CD4-positive, alpha-beta T cell treated with Interleukin-2 at 100 ng/mL for 4 hours (primary cell): ENCODE measurements at places on chromosomes 5 and 9.

GRCh38 chr9:75930730-75931321 lies 40.4 kb downstream of the PCSK5 start:
- no peak for DNase-seq

GRCh38 chr5:10021248-10021647 lies 228.4 kb downstream of the ATPSCKMT start:
- no peak for DNase-seq

GRCh38 chr5:76735762-76736545 lies 20.0 kb downstream of the F2R start:
- DNase-seq, result no peak

- DNase-seq, result no peak
Observed at GRCh38 chr5:41368158-41368557, 142.2 kb downstream of the PLCXD3 start.

DNA sequence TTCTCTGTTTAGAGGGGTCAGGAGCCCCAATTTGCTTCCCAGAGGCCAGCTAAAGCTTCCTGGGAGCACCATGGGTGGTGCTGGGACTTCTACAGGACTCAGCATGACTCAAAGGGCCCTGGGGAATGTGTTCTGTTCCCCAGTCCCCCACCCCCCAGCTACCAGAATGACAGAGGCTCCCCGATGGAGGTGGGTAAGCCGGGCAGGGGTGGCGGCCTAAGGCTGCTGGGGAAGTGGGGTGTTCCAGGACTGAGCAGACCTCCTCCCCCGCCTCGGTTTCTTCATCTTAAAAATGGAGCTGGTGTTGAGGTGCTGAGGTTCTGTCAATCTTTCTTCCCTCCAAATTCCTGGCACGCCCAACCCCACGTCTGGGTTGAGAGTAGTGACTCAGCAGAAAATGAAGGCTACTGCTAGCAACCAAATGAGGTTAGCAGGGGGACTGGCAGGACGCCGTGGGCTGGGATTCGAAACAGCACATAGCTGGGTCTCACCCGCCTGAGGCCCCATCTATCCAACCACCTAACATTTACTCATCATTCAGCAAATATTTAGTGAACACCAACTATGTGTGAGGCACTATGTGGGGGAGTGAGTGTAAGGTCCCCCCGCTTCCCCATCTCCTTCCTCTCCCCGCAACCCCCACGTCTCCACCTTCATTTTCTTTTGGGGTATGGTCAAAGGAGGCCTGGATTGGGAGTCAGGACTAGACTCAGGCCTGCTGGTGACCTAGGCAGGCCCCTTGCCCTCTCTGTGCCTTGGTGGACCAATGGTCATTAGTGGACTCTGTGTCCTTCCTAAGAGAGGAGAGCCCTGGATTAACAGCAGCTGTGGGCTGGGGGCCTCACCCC lies 50.2 kb downstream of the C9orf50 start:
- no peak for DNase-seq

GRCh38 chr9:16413509-16414016 lies 456.9 kb downstream of the BNC2 start:
- no peak for DNase-seq

- peak; percentile 78 for DNase-seq
Observed at GRCh38 chr5:56951946-56952691, at the start of gene MIER3. Gene MIER3 (minus strand): TSS chr5:56952123. CDS start chr5:56952102, 21 bp downstream.

GRCh38 chr5:126535856-126536545 lies 59.0 kb downstream of the ALDH7A1 start:
- DNase-seq, result no peak

DNA sequence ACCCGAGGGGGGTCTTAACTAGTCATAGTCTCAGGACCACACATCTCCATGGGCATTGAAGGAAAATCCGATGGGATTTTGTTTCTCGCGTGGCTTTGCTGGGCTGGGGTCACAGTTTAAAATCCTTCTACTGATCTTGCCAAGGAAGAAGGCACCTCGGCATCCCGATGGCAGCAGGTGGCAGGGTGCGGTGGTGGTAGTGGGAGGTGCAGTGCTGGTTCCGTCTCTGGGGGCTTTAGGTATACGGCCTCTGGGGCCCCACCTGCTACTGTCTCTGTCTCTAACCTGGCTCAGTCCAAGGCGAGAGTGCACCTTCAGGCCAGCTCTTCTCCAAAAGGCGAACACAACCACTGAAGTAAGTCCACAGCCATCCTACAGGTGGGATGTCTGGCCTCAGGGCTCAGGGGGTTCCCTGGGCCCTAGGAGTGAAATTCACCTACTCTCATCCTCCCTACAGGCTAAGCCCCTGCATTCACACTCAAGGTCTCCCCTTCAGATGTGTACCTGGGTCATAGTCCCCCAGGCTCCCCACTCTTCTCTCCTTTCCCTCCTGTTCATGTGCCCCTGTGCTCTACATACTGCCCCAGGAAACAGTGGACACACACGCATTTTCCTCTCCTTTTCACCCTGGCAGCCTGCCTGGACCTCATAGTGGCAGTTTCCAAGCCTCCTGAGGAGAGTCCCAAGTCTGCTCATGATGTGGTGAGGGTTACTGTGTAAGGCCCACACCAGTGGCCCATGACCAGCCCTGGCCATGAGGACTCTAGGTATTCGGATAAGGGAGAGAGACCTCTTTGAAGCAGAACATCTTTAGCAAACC lies 736 bp upstream of the FCN2 start:
- DNase-seq, result no peak

- DNase-seq, result no peak
Observed at GRCh38 chr5:137470111-137470920, 28.8 kb downstream of the SPOCK1 start.

GRCh38 chr5:178457471-178457870 lies 132.7 kb downstream of the COL23A1 start:
- DNase-seq, result no peak

GRCh38 chr9:108688676-108689075 lies 167.1 kb downstream of the ACTL7B start:
- no peak for DNase-seq

- no peak for DNase-seq
Observed at GRCh38 chr5:90054612-90055011, 354.9 kb downstream of the CETN3 start.

GRCh38 chr5:163306421-163306820 lies 131.0 kb upstream of the CCNG1 start:
- no peak for DNase-seq

GRCh38 chr9:105087910-105088898 lies 156.2 kb upstream of the SLC44A1 start:
- DNase-seq, result no peak

GRCh38 chr5:169828385-169828784 lies 151.9 kb downstream of the INSYN2B start:
- DNase-seq, result no peak

DNA sequence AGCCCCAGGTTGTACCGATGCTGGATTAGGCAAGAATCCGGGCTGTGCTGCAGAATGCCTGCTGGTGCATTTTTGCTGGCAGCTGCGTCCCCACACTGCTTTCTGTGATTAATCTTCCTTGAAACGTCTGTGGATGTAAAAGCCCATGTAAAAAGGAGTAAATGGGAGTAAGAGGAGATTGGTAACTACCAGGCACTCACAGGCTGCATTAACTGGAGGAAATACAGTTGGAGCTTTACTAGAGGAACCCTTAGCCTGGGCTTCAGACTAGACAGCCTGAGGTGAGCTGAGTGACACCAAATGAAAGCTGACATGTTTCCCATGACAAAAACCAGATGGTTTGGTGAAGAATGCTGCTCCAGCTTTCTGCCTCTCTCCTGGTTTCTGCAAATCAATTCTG lies 190.4 kb upstream of the GAS1 start:
- no peak for DNase-seq

DNA sequence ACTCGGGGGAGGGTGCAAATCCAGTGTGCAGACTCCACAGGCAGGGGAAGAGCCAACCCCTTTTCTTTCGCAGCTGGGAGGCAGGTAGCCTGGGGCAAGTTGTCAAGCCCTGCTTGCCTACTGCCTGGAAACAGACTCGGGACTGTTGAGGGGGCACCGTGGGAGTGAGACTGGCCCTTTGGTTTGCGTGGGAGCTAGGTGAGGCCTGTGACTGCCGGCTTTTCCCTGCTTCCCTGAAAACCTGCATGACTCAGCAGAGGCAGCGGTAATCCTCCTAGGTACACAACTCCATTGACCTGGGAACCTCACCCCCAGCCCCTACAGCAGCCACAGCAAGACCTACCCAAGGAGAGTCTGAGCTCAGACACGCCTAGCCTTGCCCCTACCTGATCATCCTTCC lies 509.5 kb downstream of the DTWD2 start:
- DNase-seq, result no peak

- DNase-seq, result no peak
Observed at GRCh38 chr9:136617746-136618579, 44.8 kb upstream of the EGFL7 start.

DNA sequence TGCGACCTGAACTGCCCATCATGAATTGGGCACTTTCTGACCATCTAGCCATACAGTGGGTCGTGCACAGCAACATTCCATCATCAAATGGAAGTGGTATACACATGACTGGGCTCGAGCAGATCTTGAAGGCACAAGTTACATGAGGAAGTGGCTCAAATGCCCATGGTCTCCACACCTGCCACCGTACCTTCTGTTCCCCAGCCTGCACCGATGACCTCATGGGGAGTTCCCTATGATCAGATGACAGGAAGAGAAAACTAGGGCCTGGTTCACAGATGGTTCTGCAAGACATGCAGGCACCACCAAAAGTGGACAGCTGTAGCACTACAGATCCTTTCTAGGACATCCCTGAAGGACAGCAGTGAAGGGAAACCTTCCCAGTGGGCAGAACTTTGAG lies 21.8 kb downstream of the MTMR12 start:
- no peak for DNase-seq

GRCh38 chr9:15642369-15642962 lies 89.6 kb downstream of the CCDC171 start:
- DNase-seq, result peak; percentile 10

GRCh38 chr9:20649381-20649780 lies 27.1 kb upstream of the MLLT3 start:
- DNase-seq, result no peak

DNA sequence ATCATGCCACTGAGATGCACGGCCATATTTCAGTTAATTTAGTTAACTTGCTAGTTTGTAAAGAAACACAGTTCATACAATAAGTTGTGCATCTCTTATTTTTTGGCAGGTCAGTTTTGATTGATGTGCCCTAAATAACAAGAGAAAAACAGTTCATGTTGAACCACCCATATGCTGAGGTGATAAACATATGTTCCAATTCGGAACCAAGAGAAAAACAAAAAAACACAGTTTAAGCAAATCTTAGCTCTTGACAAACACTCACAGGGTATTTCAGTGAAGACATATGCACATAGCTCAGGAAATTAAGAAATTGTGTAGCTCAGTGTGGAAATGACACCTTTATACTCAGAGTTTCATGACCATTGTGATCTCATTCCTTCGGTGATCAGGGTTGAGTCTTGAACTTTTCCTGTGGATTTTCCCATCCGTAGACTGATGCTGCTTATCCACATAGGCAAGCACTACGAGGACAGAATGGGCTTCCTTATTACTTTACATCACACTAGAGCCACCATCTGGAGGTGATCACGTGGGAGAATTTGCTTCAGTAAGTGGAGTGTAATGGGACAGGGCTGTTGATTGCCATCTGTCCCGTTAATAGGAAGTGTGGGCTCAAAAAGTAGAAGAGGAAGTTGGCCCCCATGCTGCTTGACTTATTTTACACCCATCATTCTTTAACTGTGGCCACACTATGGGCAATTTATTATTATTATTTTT lies 773.0 kb downstream of the MTRR start:
- no peak for DNase-seq

GRCh38 chr9:108161503-108161902 lies 671.9 kb upstream of the KLF4 start:
- no peak for DNase-seq
